AG09319 (cell line): ENCODE measurements at places on chromosomes 6 and 20.

GRCh38 chr20:44552050-44552449, 30.2 kb upstream of the SERINC3 start:
- no peak for DNase-seq

DNA sequence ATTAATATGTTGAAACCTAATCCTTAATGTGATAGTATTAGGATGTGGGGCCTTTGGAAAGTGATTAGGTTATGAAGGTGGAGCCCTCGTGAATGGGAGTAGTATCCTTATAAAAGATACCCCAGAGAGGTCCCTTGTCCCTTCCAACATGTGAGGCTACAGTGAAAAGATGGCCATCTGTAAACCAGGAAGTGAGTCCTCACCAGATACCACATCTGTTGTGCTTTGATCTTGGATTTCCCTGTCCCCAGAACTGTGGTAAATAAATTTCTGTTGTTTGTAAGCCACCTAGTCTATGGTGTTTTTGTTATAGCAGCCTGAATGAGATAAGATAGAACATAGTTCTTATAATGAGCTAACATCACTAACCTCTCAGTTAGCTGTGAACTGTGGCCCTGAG, 16.6 kb upstream of the CALHM6 start:
- DNase-seq, result no peak

DNA sequence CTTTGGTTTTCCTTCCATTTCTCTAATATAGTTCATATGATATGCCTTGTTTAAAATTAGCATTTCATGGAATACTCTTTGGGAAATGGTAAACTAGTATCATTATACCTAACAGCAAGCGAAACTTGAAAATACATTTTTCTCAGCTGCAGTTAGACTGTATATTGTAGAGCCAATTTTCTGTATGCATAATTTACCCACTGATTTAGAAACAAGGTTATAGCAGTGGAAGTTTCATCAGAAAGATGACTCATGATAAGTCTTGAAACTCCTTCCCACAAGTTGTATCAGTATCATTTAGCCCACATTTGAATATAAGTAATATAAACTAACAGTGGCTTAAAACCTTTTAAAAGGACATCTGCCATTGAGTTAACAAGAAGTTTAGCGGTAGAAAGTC, 164.8 kb upstream of the BMP5 start:
- no peak for DNase-seq

DNA sequence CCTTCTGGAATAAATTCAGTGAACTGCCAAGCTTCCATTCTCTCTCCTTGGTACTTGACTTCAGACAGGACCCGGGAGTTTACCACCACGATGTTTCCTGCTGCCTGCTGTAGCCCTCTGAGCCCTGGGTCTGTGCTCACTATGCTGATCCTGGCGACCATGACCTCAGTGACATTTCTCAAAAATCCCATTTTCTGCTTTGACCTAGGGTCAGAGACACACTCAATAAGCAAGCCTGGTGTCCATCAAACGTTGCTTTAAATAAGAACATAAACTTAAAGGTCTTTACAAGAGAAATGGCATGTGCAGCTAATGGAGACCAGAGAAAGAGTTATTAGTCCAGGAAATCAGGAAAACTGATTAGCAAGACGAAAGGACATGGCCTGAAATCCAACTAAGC, 509.7 kb upstream of the SULF2 start:
- no peak for DNase-seq

- DNase-seq, result no peak
Measured at GRCh38 chr20:42572320-42573016, 617.2 kb downstream of the PTPRT start.

DNA sequence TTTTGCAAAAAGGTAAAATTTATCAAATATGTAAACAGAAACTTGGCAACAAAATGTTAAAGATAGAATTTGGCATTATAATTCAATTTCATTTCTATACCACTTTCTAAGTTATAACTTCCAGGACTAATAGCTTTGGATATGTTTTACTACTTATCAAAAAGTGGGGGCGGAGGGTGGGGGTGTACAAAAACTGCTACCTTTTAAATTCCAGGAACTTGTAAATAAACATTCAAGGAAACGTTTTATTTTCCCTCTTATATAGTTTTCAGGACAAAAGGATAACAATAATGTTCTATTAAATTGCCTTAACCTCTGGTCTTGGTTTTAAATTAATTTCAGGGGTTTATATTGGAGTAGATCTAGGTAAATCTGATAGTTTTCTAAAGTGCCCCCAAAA, 103.8 kb downstream of the DST start:
- no peak for DNase-seq

- no peak for DNase-seq
Measured at GRCh38 chr6:139644821-139645220, 270.4 kb upstream of the CITED2 start.

GRCh38 chr6:21158873-21159272, 434.7 kb upstream of the SOX4 start:
- DNase-seq, result no peak

DNA sequence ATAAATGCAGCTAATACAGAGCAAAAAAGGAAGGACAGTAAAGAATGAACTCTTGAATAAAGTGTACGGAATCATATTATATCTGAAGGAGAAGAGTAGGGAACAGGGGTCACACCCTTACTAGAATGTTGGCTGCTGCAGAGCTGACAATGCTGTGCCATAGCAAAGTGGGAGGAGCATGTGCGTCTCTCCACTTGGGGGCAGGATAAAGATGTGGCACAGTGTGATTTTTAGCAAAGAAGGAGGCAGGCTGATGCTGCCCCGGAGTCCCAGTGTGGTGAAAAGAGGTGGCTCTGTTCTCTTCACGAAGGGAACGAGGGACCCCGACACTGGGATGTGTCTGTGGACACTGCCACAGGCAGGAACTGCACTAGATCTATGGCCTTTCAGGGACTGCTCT, 67.5 kb downstream of the INSM1 start:
- no peak for DNase-seq

- DNase-seq, result peak; percentile 15
Measured at GRCh38 chr20:57881466-57882385, 171.9 kb upstream of the PMEPA1 start.
